ENCODE measurements at places on chromosomes 5 and 9.

DNA sequence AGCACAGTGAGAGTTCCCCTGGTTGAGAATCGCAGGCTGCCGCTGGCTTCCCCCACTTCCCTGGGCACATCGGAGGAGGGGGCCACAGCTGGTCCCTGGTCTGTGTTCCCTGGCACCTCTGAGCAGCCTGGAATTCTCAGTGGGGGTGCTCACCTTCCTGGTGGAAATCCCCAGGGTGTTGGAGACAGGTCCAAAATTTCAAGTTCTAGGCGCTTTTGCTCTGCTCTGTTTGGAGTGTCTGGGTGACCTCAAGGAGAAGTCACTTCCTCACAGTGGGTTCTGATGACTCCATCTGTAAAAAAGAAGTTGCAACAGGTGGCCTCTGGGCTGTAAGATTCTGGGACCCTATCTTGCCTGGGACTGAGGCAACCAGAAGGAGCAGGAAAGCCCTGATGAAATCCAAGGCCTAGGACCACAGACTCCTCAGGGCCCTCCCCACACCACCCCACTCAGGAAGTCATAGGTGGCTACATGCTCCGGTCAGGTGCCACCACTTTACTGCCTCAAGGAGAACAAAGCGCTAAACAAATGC, at the start of gene TRAF1:
TRAF1 (minus strand) TSS at position 400 of the 532 bp plus-strand sequence. CDS start 721 bp downstream, outside the sequence.
- DNase-seq = no peak

GRCh38 chr5:150253416-150254208, 36.0 kb downstream of the CAMK2A start:
- DNase-seq = no peak

- peak; percentile 88 for DNase-seq
Measured at GRCh38 chr9:94801681-94802080, 75.2 kb downstream of the AOPEP start.

GRCh38 chr5:116291271-116291670, 206.4 kb downstream of the COMMD10 start:
- peak; percentile 14 for DNase-seq

GRCh38 chr5:117463881-117464570, 889.4 kb upstream of the SEMA6A start:
- DNase-seq = no peak

GRCh38 chr5:75239681-75240080, 3.0 kb upstream of the ANKRD31 start:
- DNase-seq = peak; percentile 9

DNA sequence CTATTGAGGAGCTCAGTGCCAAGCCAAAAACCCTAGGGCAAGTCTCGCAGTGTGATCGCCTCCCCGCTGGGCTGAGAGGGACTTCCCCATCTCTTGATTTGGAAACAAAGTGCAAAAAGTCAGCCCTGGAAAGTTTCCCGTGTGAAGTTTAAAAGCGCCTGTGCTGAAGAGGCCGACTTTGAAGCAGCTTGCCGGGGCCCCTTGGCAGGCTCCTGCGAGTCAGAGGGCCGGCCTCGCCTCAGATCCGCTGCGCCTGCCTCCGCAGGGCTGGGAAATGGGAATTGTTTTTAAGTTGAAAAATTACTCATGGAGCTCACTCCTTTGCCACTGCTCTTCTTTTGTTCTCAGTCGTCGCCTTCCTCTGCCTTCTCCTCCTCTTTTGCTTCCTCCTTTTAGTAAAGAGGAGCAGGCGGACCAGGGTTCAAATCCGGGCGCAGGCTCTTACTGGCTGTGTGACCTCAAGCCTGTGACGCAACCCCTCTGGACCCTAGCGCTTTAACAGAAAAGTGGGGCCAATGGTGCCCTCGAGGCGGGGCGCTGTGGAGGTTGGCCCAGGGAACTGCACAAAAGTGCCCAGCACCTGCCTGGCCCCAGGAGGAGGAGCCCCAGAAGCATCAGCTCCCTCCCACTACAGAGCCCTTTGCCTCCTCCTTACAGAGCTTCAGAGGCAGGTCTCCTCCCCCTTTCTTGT, 14.7 kb upstream of the LHX2 start:
- DNase-seq = peak; percentile 32

DNA sequence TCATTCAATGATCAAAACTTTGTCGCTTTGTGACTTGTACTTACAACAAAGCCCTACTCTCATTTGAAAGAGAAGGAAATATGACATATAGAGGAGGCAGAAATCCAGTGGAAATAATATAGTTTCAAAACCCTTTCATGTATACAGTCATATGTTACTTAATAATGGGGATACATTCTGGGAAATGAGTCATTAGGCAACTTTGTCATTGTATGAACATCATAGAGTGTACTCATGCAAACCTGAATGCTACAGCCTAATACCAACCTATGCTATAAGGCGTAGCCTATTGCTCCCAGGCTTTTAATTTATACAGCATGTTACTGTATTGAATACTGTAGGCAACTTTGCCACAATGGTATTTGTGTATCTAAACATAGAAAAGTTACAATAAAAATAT, 69.0 kb upstream of the SMC2 start:
- no peak for DNase-seq

- DNase-seq = peak; percentile 40
Measured at GRCh38 chr9:4102078-4102477, 197.8 kb downstream of the GLIS3 start.

DNA sequence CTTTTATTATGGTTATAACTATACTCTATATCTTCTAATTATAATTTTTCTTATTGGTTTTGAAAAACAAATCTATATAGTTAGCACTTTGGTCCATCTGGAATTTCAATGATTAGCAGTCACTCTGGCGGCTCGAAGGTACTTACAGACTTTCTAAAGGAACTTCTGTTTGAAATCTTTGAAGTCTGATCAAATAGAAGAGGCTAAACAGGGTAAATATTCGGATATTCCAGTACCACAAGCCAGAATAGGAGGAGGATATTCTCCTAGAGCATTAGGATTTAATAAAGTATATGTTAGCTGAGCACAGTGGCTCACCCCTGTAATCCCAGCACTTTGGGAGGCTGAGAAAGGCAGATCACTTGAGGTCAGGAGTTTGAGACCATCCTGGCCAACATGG, 38.7 kb upstream of the HSD17B3 start:
- DNase-seq = no peak

DNA sequence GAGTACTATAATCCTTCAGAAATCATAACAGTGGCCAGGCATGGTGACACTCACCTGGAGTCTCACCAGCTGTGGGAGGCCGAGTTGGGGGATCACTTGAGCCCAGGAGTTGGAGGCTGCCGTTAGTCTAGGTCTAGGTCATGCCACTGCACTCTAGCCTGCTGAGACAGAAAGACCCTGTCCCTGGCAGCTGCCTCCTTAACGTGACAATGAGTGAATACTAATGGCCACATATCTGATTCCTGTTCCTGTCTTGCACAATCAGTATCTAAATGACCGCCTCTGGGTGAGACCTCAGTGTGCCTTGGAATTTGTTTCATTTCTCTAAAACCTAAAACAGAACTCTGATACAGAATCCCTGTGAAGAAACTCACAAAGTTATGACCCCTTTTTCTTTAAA, 131.0 kb upstream of the DAB2 start:
- DNase-seq = no peak

- no peak for DNase-seq
Measured at GRCh38 chr9:15966471-15966870, 413.6 kb downstream of the CCDC171 start.

- DNase-seq = no peak
Measured at GRCh38 chr9:133496861-133497842, 18.3 kb upstream of the SLC2A6 start.

DNA sequence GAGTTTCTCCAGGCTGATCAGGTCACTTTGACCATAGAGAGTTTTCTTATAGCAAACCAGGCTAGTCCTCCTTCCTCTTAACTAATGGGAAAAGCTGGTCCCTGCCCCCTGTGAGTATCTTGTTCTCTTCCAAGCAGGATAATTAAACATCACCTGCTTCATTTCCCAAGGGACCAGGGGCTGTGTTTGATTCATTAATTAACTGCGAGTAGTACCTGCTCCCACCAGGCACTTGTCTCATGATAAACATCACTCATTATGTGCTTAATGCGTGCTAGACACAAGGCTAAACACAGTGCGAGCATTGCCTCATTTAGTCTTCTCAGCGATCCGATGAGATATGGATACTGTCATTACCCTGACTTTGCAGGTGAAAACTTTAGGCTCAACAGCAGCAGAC, 1.7 kb upstream of the FAM163B start:
- no peak for DNase-seq

DNA sequence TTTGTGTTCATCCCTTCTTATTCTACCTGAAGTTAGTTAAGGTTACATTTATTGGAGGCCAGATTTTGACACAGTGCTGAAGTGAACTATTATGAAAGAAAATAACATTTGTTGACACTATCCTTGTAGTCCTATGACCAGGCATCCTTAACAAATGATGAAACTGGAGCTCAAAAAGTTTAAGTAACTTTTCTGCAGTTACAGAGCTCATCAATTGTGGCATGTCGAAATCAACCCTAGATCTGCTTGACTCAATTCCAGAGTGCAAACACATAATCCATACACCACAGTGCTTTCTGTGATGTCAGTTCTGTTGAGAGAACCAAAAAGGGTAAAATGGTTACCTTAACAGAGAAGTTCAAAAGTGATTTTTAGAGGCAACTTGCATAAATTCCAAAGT, 28.6 kb downstream of the KCNN2 start:
- no peak for DNase-seq

GRCh38 chr5:167245868-167246267, 1045.6 kb upstream of the WWC1 start:
- no peak for DNase-seq

- DNase-seq = no peak
Measured at GRCh38 chr5:137567226-137567625, 68.1 kb upstream of the SPOCK1 start.

DNA sequence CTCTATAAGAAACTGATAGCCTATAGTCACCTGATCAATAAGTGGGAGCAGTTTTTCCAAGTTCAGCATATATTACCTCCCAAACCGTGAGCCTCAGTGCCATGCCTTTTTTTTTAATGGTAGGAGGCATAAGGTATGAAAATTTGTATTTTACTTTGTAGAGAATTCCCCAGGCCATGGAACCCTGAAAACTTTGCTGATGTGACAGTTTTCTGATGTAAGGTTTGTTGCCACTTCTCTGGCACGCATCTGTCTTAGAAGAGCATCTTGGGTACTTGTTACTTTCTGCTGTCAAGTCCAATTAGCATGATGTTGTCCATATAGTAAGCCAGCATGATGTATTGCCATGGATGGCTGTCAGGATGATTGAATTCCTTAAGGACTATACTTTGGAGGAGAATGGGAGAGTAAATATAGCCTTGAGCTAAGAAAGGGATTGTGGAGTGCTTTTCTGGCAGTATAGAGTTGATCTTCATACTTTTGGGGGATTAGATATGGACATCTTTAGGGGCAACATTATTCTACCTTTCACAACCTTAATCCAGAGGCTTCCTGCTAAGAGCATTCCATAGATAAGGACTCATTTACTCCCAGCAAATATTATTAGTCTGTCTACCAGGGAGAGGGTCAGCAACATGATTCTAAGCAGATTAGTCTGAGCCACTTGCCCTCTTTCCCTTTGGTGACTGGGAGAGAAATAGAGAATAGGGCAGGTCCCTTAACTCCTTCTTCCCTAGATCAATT, 389.6 kb downstream of the YTHDC2 start:
- DNase-seq = no peak

DNA sequence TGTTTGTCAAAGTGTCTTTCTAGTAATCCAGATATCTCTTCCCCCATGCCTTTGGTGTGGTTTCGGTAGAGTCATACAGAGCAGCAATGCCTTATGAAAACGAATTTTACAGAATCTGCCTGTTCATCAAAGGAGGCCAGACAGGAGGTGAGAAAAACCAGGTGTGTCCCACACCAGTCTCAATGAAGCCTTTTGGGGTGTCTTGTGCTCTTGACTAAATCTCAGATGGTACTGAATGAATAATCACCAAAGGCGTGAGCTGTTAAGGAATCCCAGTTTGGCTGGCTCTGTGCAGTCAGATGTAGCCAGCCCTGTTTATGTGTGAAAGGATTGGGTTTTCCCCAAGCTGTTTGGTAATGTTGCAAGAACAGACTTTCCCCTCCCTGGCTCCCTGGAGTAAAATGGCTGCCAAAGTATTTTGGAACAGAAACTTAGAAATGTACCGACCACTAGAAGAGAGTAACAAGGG, 70.8 kb upstream of the CDKN2B start:
- peak; percentile 53 for DNase-seq

GRCh38 chr9:9170439-9171134, 1371.0 kb upstream of the DMAC1 start:
- no peak for DNase-seq
